NCI-H1105 (cell line): ENCODE measurements at places on chromosomes 16 and 17.

GRCh38 chr16:2090777-2091546, 43.2 kb downstream of the TSC2 start:
- no peak for DNase-seq

DNA sequence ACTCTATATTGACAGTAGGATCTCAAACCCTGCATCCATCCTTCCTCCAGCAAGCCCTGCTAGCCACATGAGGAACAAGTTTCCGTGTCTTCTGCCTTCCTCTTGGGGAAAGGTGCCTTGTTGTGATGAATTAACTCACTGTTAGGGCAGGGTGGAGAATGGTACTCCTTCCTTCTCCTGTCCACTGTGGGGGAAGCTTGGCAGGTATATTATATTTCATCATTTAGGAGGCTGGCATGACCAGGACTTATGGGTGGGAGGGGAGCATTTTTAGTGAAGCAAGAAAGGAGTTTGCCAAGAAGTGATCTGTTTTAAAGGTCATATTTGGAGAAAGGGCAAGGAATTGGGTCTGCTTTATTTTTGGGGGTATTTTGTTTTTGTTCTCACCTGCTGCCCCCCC, 9.3 kb upstream of the CDC6 start:
- DNase-seq: no peak

- DNase-seq: no peak
Measured at GRCh38 chr17:61536422-61536955, 54.5 kb downstream of the NACA2 start.

DNA sequence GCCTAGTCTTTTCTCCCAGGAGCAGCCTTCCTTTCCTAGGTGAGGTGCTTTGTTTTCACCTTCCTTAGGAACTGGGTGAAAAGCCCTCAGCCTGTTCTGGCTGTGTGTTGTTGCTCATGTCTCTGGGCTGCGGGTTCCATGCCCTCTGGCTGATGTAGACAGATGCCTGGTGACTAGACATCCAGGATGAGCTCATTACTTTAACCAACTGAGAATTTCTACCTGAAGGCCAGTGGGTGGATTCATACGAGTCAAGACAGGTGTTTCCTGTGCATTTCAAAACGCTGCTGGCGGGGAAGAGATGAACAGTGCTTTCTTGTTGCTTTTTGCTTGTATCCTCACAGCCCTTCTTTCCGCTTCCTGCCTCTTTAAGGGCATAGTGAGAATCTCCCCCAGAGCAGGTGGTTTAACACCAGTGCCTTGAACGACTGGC, 22.3 kb downstream of the SAP30BP start:
- no peak for DNase-seq

DNA sequence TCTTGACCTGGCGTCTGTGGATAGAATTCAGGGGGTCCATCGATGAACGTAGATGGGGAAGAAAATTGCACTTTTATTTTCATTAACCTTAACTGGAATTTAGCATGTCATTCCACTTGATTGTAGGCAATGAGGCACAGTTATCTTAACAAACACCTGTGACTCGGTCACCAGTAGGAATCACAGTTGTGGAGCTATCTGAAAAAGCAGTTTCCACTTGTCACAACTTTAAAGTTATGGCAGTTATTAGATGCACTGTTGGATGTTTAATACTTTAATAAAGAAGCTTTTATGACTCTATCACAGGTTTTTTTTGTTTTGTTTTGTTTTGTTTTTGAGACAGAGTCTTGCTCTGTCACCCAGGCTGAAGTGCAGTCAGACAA, 83.7 kb upstream of the LGALS9 start:
- no peak for DNase-seq

GRCh38 chr17:68783861-68784260, 171.3 kb downstream of the ABCA8 start:
- no peak for DNase-seq

DNA sequence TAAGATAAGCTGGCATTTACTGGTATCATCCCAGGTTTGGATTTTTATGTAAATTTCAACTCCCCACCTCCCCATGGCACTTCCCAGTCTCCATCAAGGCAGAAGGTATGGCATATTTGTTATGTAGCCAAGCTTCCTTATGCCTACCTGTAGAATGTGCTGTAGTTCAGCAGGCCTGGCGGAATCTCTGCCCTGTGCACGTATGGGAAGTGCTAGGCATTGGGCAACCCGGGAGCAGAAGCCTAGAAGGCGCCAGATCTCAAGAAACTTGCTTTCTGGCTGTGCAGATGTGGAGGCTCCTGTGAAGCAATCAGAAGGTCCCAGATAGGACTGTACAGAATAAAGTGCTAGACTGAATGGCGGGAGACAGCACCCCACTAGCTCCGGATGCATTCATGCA, 64.7 kb downstream of the SNX20 start:
- DNase-seq: no peak

DNA sequence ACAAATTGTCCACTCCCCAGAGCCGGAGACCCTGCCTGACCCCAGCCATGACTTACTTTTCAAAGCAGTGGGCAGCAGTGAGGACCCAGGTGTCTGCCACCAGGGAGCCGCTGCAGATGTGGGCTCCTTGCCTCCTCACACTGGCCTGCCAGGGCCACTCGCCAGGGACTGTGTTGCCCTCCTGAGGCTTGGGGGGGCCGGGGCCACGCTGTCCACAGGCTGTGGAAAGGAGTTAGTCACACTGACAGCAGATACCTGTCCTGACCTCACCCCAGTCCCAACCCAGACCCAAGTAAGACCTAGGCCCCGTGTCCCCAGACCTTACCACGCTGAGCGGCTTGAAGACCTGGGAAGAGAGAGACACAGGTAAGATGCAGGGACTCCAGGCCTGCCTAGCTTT, 1.3 kb downstream of the PRSS53 start:
- DNase-seq: no peak

DNA sequence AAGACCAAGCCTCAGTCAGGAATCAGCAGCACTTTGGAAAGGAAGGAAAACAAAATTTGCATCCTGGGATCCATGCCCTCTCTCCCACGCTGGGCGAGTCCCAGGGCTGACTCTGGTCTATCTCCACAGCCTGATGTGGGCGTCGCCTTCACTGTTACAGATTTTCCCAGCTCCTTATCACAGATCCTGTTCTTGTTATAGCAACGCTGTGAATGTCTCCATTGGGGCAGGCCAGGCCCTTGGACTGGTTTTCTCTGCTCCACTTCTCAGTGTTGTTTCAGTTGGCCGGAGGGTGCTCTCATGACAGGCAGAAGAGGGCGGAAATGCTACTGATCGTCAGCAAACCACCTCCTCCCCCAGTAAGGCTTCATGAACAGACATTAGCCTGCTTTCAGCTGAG, 127.9 kb upstream of the CDH11 start:
- DNase-seq: no peak

- DNase-seq: no peak
Measured at GRCh38 chr16:68064791-68065365, 20.3 kb upstream of the NFATC3 start.

GRCh38 chr17:8900207-8900606, 32.7 kb upstream of the PIK3R6 start:
- DNase-seq: no peak

GRCh38 chr17:83132251-83133081, 53.1 kb downstream of the METRNL start:
- no peak for DNase-seq

DNA sequence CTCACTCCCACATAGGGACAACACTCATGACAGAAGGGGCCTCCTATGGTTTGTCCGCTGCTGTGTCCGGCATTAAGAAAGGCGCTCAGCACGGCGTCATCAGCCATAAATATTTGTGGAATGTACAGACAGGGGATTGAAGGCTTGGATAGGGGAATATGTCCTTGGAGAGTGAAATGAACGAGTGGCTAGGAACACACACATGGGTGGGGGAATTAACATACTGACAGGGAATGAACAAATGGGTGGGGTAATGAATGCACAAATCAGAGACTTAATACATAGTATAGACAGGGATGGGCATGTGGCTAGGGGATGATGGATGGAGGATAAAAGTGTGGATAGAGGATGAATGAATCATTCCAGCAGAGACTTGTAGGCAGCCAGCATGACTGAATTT, 154.0 kb upstream of the HSBP1 start:
- no peak for DNase-seq

DNA sequence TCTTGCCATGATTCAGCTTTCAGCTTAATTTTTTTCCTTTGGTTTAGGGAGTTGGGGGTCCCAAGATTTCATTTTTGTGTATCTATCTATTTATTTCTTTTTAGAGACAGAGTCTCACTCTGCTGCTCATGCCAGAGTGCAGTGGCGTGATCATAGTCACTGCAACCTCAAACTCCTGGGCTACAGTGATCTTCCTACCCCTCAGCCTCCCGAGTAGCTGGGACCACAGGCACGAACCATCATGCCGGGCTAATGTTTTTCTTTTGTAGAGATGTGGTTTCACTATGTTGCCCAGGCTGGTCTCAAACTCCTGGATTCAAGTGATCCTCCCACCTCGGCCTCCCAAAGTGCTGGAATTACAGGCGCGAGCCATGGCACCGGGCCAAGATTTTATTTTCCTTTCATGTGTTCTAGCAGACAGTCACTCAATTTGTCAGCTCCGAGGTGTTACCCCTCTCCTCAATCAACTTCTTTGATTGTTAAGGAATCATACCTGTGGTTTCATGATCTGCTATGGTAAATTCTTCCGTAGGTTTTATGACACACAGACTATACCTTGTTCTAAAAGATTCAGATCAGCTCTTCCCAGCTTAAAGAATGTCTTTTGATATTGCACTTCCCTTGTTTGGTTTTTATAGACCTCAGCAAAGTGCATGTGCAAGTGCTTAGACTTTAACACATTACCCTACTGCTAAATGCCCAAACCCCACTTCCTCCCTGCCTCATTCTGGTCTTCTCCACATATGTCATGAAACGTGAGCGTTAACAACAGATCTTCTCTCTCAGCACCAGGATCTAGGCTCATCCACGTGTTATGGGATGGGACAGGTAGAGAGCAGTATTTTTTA, 13.0 kb downstream of the UNC45B start:
- DNase-seq: no peak

- no peak for DNase-seq
Measured at GRCh38 chr17:4032738-4033137, 68.5 kb upstream of the ATP2A3 start.

GRCh38 chr16:16937576-16937975, 533.2 kb downstream of the XYLT1 start:
- DNase-seq: no peak

DNA sequence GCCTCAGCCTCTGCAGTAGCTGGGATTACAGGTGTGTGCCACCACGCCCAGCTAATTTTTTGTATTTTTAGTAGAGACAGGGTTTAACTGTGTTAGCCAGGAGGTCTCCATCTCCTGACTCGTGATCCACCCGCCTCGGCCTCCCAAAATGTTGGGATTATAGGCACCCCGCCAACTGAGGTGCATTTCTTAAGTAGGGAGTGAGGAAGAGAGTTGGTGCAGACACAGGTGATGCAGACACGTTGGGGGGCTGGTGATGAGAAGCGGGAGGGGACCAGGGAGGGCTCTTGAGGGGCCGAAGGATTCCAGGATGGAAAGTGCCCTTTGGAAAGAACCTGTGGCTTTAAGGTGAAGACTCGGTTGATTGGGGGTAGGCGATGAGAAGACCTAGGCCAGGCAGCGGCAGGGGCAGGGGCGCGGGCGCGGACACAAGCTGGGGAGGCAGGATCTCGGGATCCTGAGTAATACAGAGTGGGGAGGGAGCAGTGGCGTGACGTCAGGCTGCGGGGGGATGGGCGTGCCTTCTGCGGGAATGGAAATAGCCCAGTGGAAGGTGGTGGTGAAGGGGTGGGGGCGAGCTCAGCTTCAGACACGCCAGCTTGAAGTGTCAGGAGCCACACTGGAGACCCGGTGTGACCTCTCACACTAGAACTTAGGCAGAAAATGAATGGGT, 2.5 kb upstream of the ATP6V0C start:
- DNase-seq: no peak

DNA sequence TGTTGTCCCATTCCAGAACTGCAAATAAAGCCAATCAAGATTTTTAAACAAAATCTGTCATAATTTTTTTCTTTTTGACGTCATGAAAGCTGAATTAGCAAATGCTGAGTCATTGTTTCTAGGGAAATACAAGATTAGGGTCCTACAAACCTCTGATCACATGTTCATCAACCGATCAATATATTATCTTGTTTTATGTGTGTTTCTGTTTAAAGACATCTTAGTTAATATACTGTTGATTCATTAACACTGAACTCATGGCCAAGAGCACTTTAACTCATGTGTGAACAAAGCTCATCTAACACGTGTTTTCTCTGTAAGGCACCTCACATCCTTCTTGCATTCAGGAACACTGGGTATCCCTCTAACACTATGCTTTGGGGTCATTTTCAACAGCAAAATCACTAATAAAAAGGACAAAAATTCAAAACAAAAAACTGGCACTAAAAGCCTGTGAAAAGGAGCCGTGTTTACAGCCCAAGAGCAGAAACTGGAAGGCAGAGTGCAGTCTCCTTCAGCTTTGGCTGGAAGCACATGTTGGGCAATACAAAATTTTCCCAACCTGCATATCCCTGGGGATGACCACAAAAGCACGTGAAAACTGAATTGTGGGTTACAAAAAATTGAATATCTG, 102.5 kb downstream of the PARN start:
- no peak for DNase-seq

DNA sequence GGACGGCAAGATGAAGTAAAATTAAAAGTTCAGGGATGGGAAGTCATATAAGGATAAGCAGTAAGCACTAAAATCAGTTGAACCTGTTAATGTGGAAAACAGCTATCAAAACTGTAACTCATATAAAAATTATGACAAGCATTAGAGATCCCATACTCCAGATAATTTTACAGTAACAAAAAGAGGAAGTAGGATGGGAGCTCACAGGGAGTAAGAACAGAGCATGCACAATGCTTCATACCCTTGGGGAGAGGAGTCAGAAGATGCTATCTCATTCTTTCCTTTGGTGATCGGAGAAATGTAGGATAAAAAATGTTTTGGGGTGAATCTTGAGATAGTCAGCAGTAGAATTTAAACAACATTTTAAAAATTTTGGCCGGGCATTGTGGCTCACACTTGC, 164.7 kb upstream of the CACNG5 start:
- DNase-seq: no peak

DNA sequence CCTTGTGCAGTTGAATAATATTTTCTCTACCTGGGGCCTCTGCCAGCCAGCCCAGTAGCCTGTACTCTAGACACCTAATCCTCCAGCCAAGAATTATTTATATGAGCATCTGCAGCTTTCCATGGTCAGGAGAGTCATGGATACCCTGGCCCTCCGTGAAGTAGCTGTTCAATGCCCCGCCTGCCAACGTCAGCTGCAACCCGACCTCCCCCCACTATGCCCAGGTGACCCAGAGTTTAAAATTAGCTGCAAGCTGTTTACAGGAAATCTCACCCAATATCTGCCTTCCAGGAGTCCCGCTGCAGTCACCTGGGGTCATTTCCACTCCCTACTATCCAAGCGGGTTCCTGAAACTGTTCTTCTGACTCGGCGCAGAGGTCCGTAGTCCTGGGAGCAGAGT, 12.3 kb downstream of the SDR42E2 start:
- DNase-seq: no peak

- no peak for DNase-seq
Measured at GRCh38 chr17:72682605-72683004, 409.9 kb downstream of the SLC39A11 start.
